ENCODE measurements at places on chromosomes 4 and X. TPM values are rescaled to one million over a fixed set of nuclear protein-coding genes. Genes with fewer than 3 reads are reported as not detected.
A peak's percentile ranks its signal among the peaks of the same experiment; 100 is the strongest.

Gene GPC3
- total RNA-seq, result not detected

Gene TCEAL2
- total RNA-seq, result not detected

Gene CLNK
- total RNA-seq, result not detected

Gene SRD5A3
- 8.4 TPM for total RNA-seq

GRCh38 chrX:5802391-5802790 is 426.3 kb downstream of the NLGN4X start:
- no peak for DNase-seq

- no peak for DNase-seq
Measured at GRCh38 chr4:98642991-98643426, 15.4 kb downstream of the TSPAN5 start.

- no peak for DNase-seq
Measured at GRCh38 chr4:3250438-3250955, 1.5 kb downstream of the MSANTD1 start.

GRCh38 chrX:40090050-40090804 is 7.5 kb downstream of the BCOR start:
- DNase-seq, result no peak

DNA sequence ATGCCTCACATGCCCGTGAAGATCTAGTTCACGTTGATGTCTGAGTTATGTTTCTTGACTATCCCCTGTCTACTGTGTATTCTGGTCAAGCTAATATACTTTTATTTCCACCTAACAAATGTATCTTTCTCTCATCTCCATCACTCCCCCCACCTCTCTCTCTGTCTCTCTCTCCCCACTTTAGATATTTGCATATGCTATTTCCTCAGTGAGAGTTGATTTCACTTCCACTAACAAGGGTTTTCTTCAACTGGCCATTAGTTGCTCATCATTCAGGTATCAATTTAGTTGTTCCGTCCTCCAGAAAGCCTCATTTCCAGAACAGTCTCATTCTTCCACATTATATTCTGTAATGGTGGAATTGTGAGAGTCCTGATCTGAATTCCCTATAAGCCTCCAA is 1777.8 kb upstream of the TENM3 start:
- DNase-seq, result no peak

DNA sequence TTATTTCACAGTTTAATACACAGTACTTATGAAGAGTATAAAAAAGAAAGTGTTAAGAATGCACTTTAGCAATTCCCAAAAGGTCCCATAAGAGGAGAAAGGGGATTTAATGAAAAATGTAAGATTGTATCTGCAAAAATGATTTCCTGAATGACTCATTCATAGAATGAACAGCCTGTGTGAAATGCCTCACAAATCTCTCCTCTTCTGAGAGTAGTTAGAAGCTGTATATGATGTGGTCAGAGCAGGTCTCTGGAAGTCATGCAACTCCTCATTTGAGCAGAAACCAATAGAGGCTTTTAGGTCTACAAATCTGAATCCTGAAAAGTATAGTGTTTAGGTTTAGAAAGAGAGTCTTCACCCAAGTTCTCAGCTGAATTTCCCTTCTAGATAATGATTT is 381.3 kb upstream of the INTU start:
- DNase-seq, result peak; percentile 32

DNA sequence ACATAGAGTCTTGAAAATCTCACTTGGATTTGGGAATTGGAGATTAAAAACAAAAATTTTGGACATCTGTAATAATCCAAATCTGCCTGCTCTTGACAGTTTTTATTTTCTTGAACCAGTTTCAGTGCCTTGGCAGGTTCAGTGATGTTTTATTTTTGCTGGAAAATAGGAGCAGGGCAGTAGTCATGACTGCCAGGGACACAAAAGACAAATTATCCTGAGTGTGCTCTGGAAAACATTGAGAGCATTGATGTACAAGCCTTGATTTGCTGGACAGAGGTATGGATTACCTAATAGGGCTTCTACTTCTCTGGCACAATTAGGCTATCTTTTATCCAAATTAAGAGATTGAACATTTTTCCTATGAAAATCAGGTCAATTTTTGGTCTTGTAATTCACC is 123.4 kb upstream of the SFRP2 start:
- no peak for DNase-seq

DNA sequence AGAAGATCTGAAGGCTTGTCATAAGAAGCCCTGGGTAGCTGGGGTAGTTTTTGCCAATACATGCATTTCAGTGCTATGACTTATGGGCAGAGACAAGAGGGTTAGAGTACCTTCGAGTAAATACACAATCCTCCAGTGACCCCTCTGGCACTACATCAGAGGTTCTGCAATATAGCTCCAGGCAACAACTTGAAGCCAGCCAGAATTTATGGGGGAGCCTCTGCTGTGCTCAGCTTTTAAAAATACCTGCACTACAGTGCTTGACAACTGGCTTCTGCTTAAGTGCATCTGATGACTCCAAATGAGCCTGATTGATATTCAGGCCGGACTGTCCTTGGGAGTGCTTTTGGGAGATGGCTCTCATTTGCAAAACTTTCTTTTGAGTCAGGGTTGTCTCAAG is 44.9 kb upstream of the SMAD1 start:
- no peak for DNase-seq

DNA sequence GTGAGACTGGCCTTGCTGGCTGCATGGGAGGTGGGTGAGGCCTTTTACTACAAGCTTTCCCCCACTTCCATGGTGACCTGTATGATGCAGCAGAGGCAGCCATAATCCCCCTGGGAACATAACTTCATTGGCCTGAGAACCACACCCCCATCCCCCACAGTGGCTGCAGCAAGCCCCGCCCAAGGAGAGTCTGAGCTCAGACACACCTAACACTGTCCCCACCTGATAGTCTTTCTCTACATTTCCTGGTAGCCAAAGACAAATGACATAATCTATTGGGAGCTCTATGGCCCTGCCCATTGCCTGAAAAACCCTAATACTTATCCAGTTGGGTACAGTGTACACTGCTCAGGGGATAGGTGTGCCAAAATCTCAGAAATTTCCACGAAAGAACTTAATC is 62.6 kb downstream of the GLUD2 start:
- DNase-seq, result no peak

DNA sequence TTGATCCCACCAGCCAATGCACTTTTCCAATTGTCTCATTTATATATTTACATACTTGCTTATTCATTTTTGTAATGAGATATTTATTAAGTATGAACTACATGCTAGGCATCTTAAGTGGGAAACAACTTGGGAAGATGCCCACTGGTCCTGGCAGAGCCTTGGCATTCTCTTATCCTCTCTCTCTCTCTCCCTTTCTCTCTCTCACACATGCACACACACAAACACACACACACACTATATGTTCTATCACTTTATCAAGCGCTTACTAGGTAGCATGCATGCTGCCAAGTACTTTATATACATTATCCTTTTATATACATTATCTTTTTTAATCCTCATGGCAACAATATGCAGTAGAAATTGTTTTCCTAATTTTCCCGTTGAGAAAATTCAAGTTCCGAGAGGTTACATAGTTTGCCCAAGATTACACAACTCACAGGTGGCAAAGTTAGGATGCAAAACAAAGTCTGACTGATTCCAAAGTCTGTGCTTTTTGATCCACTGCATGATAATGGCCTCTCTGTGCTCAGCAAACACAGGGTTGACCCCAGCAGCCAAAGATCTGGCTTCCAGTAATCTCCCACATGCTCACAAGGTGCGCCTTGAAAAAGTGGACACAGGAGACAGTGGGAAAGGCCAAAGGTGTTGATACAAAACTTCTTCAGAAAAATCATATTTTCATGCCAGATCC is 173.1 kb upstream of the KLF3 start:
- DNase-seq, result no peak

GRCh38 chr4:31009926-31010325 is 289.8 kb downstream of the PCDH7 start:
- no peak for DNase-seq

DNA sequence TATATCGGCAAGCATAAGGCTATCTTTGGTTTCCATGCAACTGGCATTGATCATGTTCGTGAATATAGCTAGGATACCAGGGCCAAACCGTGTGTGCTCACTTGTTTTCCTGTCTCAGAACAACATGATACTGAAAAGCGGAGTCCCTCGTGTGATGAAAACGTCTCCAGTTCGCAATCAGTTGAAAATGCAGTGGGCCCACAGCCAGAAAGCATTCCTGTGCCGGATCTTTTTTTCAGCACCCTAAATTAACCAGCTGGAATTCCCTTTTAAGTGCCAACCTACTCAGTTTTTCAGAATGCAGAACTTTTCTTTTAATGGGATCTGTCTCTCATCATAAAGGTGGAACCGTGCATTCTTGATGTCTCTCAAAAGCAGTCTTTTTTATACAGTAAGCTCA is 130.8 kb upstream of the FRG1 start:
- no peak for DNase-seq

Data from A172 (cell line).